ENCODE measurements at places on chromosomes 3 and 15.

- no peak for DNase-seq
These were observed 113.1 kb downstream of the POLR2M start for GRCh38 chr15:57819646-57820045.

DNA sequence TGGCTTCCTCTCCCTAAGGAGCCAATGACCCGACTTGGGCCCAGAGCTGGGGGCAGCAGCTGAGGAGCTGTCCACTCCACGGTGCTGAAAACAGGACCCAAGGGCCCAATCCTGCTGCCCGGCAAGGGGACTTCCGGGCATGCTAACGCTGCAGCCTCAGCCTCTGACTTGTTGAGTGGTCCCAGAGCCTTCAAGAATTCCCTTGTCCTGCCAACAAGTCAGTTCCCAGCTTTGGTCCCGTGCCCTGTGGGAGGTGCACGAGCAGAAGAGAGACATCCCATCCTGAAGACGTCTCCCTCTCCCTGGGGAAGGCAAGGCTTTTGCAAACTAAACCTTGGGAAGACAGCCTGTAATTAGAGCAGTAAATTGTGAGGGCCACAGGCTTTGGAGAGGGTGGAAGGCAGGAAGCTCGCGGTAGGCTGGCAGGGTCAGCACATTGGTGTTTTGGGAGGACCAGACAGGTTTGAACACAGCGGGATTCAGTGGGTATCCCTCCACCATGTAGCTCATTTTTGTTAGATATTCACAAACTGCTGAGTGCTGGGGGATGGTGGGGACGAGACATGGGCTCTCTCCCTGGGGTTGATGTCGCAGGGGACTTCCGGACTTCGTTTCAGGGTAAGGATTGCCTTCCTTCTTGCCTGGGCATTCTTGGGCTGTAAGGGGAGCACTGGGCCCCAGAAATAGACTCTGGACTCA is 29.8 kb upstream of the PRR23E start:
- DNase-seq = no peak

DNA sequence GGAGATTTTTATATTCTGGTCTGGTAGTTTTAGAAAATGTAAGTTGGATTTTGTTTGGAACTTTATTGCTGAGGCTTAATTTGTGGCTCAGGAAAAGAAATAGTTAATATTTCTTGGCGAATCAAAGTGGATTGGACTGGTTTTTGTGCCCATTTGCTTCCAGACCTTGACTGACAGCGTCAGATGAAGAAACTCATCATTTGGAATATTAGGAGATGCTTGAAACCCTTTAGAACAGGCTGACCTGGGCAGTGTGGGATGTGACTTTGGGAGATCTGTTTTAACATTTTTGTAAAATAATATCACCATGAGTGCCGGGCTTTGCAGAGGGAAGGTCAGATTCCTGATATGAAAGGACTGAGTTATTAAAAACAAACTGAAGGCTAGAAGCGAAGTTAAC is 83.0 kb downstream of the AAGAB start:
- no peak for DNase-seq

DNA sequence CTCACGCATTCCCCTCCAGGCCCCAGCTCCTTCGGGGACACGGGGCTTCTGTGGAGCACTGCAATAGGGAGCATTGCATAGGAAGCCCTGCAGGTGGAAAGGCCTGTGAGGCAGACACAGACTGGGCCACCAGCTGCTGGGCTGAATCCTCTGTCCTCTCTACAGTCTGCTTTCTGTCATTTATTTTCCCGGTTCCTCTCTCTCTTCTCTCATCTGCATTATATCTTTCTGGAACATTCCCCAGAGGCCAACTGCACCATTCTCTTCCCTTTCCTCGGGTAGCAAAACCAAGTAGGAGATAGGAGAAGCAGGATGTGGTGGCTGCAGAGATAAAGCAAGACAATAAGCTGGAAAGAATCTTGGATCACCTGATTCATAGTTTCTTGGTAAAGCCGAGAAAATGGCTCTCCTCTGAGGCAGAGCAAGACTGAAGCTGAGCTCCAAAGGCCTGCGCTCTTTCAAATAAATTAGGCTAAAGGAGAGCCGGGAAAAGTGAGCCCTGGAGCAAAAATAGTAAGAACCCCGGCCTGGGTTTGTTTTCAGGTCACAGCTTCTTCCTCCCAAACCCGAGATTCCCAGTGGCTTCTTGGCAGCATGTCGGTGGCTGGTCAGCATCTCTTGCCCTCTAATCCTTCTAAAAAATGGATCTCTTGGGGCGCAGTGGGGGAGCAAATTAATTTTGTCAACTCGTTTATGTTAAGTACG is 5.3 kb downstream of the TM4SF4 start:
- no peak for DNase-seq

Measured in activated T-helper 1 cell treated with anti-CD3 and anti-CD28 coated beads, Interleukin-2, amount 50 U/mL, for 16 hours (primary cell).